ENCODE measurements at places on chromosomes 7 and 10.

- DNase-seq: no peak
Observed at GRCh38 chr10:26367771-26368170, 70.4 kb upstream of the APBB1IP start.

- DNase-seq: no peak
Observed at GRCh38 chr7:69435711-69436110, 162.6 kb upstream of the AUTS2 start.

DNA sequence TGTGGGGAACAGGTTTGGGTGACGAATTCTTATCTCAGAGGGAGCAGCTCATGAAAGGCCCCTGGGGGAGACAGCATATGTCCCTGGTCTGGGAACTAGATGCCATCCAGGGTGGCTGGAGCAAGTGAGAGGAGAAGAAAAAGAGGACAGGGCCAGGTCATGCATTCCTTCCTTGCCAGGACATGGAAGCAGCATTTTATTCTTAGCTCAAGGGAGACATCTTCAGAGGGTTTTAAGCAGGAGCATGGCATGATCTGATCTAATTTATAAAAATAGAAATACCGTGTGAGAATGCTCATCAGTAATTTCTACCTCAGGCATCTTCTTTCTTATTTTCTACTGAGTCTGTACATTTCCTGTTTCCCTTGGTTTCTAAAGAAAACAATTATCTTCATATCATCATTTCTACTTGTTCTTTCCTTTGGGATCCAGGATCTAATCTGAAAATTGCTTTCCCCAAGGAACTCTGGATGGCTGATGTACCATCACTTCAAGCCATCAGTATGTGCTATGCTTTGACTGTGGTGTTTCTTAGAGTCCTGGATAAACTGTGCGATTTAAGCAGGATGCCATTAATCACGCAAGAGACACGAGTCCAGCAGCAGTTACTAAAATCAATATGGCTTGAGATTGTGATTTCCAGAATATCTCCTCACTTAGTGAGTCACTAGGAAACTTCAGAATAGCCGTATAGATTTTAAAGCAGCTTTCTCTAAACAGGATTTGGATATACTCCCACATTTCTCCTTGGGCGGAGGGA, 386.2 kb downstream of the GALNT17 start:
- no peak for DNase-seq

DNA sequence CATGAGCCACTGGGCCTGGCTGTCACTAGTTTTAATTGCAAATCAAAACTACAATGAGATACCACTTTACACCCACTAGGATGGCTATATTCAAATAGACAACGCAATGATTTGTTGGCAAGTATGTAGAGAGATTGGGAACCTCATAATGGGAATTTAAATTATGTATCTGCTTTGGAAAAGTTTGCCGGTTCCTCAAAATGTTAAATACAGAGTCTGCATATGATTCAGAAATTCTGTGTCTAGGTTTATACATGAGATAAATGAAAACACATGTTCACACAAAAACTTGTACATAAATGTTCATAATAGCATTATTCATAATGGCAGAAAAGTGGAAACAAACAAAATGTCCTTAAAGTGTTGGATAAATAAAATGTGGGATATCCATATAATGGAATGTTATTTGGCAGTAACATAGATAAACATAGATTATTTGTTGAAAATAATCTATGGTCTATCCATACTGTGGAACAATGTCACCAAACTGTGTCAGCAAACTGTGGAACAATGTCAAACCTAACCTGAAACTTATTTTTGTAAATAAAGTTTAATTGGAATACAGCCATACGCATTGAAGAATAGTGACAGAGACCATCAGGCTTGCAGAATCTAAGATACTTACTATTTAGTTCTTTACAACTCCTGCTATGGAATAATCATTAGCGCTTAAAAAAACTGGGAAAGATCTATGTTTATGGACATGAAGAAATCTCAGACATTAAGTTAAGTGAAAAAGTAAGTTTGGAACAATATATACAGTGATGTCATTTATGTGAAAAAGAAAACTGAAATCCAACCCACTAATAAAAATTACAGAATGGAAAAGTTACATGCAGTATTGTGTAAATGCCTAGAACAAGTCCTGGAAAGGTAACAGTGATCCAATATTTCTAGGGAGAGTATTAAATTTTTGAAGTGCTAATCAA, 70.9 kb downstream of the CCDC7 start:
- DNase-seq: no peak

GRCh38 chr7:75870557-75871161, 8.2 kb upstream of the RHBDD2 start:
- DNase-seq: no peak

- DNase-seq: no peak
Observed at GRCh38 chr7:78039790-78040776, 241.5 kb downstream of the PHTF2 start.

DNA sequence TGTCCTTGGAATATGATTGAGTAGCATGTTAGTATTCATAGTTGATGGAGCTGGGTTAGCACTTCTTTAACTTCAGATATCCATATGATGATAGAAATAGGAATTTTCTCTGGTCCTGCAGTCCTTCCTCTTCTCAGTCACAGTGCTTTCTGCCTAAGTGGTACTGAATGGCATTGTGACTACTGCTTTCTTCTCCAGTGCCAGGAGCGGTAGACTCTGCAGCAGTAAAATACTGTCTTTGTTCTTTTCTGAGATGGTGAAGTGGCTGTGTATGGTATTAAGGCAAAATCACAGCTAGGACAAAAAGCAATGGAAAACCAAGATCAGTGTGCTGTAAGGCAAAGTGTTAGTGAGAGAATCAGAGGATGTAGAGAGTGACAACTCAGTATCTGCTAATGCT, 46.6 kb downstream of the C1GALT1 start:
- no peak for DNase-seq

DNA sequence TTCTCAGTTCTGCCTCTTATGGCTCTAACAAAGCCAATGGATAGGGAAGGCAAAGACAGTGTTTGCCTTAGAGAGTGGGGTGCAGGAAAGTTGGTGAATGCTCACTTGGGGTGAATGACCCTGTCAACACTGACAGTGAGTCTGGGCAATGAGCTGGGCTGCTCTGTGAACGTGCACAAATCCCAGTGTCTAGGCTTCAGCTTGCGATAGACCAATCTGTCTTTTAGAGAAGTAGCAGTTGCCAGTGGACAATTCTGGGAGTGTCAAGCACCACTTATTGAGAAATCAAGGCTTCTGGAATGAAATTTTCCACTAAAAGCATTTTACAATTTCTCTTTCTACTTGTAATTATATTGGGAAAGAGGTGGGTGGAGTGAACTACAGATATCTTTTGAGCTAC, 141.4 kb downstream of the HERPUD2 start:
- DNase-seq: no peak

Data from NCI-H526 (cell line).